ENCODE measurements at places on chromosomes 11 and 22. TPM values are rescaled to one million over a fixed set of nuclear protein-coding genes. Genes with fewer than 3 reads are reported as not detected.
A peak's percentile ranks its signal among the peaks of the same experiment; 100 is the strongest.

GPR83 gene
- polyA plus RNA-seq: 0.35 TPM

SPDYC gene
- polyA plus RNA-seq: 0.52 TPM

CCDC89 gene
- polyA plus RNA-seq: not detected

OPCML gene
- polyA plus RNA-seq: 1.2 TPM

- H3K27me3 ChIP-seq: no peaks in the 10 kb centered on the region
- H3K36me3 ChIP-seq: no peaks in the 10 kb centered on the region
- peaks cover 36% of the 10 kb centered on the region for H3K4me1 ChIP-seq
- no peak overlapping the region for H3K4me3 ChIP-seq
Measured at GRCh38 chr11:96188243-96189006, 154.6 kb downstream of the MAML2 start.

GRCh38 chr11:92122561-92122960, 102.1 kb upstream of the FAT3 start:
- no peaks in the 10 kb centered on the region for H3K27me3 ChIP-seq
- no peaks in the 10 kb centered on the region for H3K4me1 ChIP-seq
- H3K36me3 ChIP-seq: no peaks in the 10 kb centered on the region
- no peak overlapping the region for H3K4me3 ChIP-seq
- H3K27ac ChIP-seq: no peak overlapping the region

DNA sequence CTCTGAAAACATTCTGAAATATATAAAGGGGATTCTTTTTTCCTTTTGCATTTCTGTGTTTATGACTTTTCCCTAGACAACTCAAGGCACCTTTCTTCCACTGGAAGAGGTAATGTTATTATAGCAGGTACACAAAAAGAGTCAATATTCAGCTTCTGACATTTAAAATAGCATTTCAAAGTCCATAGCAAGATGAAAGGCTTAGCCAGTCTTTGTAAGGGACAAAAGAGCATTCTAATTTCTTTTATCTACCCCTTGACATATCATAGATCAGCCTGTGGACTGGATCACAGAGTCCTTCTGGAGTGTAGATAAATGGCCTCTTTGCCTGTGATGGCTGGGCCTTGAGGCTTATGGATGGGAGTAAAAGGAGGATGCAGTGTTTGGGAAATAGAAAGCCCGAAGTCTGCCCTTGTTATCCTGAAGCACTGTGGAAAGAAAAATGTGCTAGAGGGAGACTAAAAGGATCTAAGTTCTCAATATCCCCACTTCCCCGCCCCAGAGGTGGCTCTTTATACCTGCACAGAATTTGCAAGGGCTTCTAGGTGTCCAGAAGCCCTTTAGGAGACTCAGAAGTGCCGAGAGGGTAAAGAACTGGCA, 1.6 kb upstream of the HEPACAM start:
- no peak overlapping the region for H3K27ac ChIP-seq
- H3K36me3 ChIP-seq: no peaks in the 10 kb centered on the region
- H3K4me1 ChIP-seq: no peaks in the 10 kb centered on the region
- DNase-seq: no peak

- H3K36me3 ChIP-seq: no peaks in the 10 kb centered on the region
- H3K27me3 ChIP-seq: no peaks in the 10 kb centered on the region
- H3K4me3 ChIP-seq: no peak overlapping the region
- no peak for DNase-seq
- no peaks in the 10 kb centered on the region for H3K4me1 ChIP-seq
Measured at GRCh38 chr11:15621565-15621964, 506.8 kb downstream of the INSC start.

DNA sequence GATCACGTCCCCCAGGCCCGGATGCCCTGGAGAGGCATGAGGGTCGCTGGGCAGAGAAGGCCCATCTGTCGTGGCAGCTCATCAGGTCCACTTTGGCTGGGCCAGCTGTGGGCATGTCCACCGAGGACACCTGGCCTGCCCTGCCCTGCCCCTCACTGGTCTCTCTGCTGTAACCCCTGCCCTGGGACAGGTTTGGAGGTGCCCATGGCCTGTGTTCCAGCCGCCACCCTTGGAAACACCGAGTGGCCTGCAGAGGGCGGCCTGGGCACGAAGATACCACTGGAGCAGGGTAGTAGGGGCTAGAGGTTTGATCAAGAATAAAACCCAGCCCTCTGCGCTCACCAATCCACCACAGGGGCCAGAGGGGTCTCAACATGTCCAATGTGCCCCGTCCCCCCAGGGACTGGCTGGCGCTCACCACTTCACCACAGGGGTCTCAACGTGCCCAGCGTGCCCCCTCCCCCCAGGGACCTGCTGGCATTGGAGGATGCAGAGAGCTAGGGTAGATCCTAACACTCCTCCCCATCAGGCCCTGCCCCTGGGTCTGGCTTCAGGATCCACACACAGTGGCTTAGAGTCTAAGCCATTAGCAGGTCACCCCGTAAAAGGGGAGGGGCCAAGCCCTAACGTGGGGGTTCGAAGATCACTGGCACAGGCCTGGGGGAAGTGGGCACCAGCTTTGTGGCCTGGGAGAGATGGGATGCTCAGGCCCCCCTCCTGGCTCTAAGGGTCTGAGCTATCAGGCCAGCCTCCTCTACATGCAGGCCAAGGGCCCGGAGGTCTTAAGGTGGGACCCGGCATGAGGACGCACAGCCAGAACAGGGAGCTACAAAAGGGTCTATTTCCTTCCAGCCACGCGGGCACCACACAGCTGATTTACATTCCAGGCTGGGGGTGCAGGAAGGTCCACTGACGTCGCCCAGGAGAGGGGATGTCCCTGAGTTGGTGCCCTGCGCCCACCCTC, 1.3 kb upstream of the HDAC10 start:
- H3K4me1 ChIP-seq: no peaks in the 10 kb centered on the region
- peak overlapping the region; percentile 86 for H3K4me3 ChIP-seq
- peak; percentile 87 for DNase-seq
- H3K27ac ChIP-seq: no peak overlapping the region
- H3K36me3 ChIP-seq: no peaks in the 10 kb centered on the region
